Thymus (tissue), 14 donors: ENCODE measurements at places on chromosomes 4 and X. TPM values are rescaled to one million over a fixed set of nuclear protein-coding genes. Genes with fewer than 3 reads are reported as not detected.

The MCF2 gene
- 0.33 TPM for total RNA-seq

The MAGEC2 gene
- not detected for total RNA-seq

The GK gene
- 6.2 TPM for total RNA-seq

The PDLIM3 gene
- 8.6 TPM for total RNA-seq

The RHOXF1 gene
- total RNA-seq = 0.42 TPM

The TLR10 gene
- 8.9 TPM for total RNA-seq

The ADH7 gene
- not detected for total RNA-seq

The RNF175 gene
- 0.19 TPM for total RNA-seq

The MAGEA10 gene
- not detected for total RNA-seq

The ZAR1 gene
- total RNA-seq = not detected

The FGB gene
- total RNA-seq = 1.1 TPM

- no peak overlapping the region for H3K4me3 ChIP-seq
- H3K4me1 ChIP-seq = no peaks in the 10 kb centered on the region
- H3K36me3 ChIP-seq = no peaks in the 10 kb centered on the region
- no peaks in the 10 kb centered on the region for H3K27me3 ChIP-seq
- H3K27ac ChIP-seq = no peak overlapping the region
Observed at GRCh38 chr4:109332926-109333464, 30.5 kb upstream of the COL25A1 start.

DNA sequence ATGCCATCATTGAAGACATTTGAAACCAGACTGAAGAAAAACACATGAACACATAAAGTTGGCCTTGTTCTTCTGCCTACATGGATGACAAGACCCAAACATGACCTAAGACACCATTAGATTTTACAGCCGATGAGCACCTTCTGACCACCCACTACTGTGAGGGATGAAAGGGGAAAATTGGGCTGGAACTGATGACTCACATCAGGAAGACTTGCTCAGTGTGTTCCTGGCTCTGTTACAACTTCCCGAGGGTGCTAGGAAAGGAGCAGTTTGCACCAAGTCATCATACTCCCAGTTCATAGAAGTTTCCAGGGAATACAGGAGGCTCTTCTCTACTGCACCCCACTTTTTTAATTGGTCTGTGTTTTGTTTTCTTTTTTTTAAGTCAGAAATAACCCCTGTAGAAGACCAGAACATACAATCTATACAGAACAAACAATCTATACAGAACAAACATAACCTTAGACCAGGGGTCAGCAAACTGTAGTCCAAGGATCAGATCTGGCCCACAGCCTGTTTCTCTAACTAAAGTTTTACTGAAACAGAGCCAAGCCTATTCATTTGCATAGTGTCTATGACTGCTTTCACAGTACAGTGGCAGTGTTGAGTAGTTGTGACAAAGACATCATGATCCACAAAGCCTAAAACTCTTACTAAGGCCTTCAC, 25.3 kb downstream of the BTC start:
- H3K4me1 ChIP-seq = no peaks in the 10 kb centered on the region
- H3K36me3 ChIP-seq = no peaks in the 10 kb centered on the region
- no peaks in the 10 kb centered on the region for H3K27me3 ChIP-seq

DNA sequence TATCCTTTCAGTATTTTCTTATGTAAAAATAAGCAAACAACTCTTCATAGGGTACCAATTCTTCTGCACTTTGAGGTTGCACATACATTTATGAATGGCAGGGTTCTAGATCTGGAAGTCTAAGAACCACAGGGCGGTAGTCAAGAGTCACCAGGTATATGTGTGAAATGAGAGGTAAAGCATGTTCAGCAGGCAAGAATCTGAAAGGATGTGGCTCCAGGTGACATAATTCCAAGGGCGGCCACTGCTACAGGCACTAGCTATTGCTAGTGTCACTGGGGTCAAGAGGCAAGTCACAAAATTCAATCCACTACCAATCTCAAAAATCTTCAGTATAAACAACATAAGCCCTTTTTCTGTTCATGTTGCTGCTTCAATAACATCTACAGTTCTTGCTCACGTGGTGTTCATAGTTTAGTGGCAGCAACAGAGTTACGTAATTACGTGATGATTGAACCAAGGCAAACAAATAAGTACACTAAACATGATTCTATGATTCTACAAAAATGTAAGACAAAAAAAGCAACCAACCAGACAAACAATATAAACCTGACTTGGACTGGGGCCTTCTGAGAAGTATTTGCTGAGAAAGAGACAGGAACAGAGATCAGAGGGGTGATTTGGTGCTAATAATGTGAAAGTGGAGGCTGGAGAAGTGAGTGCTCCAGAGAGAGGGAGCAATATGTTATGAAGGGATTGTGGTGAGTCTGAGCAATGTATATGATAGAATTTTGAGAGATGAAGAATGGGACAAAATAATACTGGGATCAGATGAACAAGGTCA, 101.7 kb downstream of the NAA11 start:
- no peak overlapping the region for H3K27ac ChIP-seq
- no peaks in the 10 kb centered on the region for H3K36me3 ChIP-seq
- DNase-seq = no peak
- no peaks in the 10 kb centered on the region for H3K27me3 ChIP-seq
- no peak overlapping the region for H3K4me3 ChIP-seq

DNA sequence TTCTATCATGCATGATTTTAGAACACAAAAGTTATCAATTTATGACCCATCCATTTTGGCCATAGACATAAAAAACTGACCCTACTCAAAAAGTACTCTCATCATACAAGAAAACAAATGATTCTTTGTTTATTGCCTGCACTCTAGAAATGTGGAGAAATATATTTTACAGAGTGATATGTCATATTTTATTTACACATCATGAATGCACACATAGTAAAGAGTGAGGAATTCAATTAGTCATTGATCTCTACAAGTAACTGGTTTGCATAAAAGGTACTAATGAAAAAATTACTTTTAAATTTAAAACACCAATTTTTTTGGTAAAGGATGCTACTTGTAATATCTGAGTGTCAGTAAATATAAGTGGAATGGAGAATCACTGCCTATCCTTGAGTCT, 242.5 kb upstream of the FAT4 start:
- H3K27me3 ChIP-seq = no peaks in the 10 kb centered on the region
- no peak overlapping the region for H3K27ac ChIP-seq
- no peaks in the 10 kb centered on the region for H3K36me3 ChIP-seq
- H3K4me1 ChIP-seq = no peaks in the 10 kb centered on the region
- H3K4me3 ChIP-seq = no peak overlapping the region
- DNase-seq = no peak

DNA sequence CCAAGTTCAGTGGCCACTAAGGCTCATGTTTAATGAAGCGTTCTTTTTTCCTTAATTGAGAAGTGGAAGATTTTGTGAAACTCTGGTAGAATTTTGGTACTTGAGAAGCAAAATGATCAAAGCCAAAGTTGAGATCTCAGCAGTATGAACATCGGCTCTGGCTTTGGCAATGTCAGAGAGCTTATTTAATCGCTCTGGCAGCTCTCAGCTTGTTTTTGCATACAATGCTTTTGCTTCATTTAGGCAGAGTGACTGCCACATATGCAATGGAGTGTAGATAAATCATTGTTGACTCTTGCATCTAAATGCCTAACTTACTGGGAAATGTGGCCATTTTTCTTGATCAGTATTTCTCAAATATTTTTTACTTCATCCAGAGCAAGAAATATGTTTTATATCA, 135.7 kb downstream of the AASDH start:
- H3K27ac ChIP-seq = no peak overlapping the region
- H3K4me3 ChIP-seq = no peak overlapping the region
- H3K36me3 ChIP-seq = no peaks in the 10 kb centered on the region

- no peak for DNase-seq
- no peak overlapping the region for H3K4me3 ChIP-seq
- H3K4me1 ChIP-seq = peaks cover 14% of the 10 kb centered on the region
Observed at GRCh38 chr4:8120501-8120900, 38.1 kb downstream of the ABLIM2 start.

GRCh38 chrX:154991039-154991438, 31.5 kb downstream of the F8 start:
- no peaks in the 10 kb centered on the region for H3K27me3 ChIP-seq
- DNase-seq = no peak
- H3K36me3 ChIP-seq = no peaks in the 10 kb centered on the region
- no peak overlapping the region for H3K27ac ChIP-seq
- no peaks in the 10 kb centered on the region for H3K4me1 ChIP-seq

DNA sequence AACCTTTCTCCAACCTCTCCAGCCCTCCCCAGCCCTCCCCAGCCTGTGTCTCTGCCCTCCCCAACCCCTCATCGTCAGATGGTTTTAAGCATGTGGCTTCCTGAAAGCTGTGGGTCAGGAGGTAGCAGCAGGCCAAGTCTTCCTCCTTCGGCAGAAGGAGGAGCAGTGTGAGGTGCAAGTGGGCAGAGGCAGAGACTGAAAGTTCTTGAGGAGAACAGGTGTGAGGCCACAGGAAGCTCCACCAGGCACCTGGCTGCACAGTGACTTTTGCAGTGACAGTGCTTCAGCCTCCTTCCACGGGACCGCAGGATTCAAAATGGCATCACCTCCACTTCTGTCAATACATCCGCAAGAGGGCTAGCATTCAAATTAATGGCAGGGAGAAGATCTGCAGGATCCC, 203.9 kb upstream of the LEF1 start:
- no peaks in the 10 kb centered on the region for H3K27me3 ChIP-seq
- H3K4me1 ChIP-seq = peaks cover 34% of the 10 kb centered on the region
- no peak overlapping the region for H3K4me3 ChIP-seq
- H3K36me3 ChIP-seq = no peaks in the 10 kb centered on the region
- H3K27ac ChIP-seq = peak overlapping the region; percentile 80
- peak; percentile 77 for DNase-seq

DNA sequence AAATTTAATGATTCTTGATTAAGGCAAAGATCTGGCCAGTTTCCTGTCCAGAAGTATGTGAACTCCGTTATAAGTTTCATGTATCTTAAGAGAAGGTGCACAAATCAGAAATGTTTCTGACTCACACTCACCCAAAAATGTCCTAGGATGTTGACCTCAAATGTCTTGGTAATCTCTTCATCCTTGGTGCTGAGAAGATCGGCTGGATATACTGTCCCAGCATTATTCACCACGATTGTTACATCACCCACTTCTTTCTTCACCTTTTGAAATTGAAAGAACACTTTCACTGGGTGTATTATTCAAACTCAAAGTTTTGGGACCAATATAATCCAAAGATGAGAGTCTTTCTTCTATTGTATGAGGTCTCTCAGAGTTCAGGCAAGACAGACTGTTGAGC, 5.7 kb downstream of the HSD17B13 start:
- no peaks in the 10 kb centered on the region for H3K4me1 ChIP-seq
- no peak overlapping the region for H3K4me3 ChIP-seq
- no peaks in the 10 kb centered on the region for H3K27me3 ChIP-seq
- no peak for DNase-seq
- H3K36me3 ChIP-seq = no peaks in the 10 kb centered on the region

- no peaks in the 10 kb centered on the region for H3K36me3 ChIP-seq
- peak overlapping the region; percentile 63 for H3K27ac ChIP-seq
- peak; percentile 45 for DNase-seq
- H3K27me3 ChIP-seq = peaks cover 7% of the 10 kb centered on the region
- H3K4me3 ChIP-seq = no peak overlapping the region
- H3K4me1 ChIP-seq = peaks cover 77% of the 10 kb centered on the region
Observed at GRCh38 chr4:8192748-8193738, 6.0 kb upstream of the SH3TC1 start.

DNA sequence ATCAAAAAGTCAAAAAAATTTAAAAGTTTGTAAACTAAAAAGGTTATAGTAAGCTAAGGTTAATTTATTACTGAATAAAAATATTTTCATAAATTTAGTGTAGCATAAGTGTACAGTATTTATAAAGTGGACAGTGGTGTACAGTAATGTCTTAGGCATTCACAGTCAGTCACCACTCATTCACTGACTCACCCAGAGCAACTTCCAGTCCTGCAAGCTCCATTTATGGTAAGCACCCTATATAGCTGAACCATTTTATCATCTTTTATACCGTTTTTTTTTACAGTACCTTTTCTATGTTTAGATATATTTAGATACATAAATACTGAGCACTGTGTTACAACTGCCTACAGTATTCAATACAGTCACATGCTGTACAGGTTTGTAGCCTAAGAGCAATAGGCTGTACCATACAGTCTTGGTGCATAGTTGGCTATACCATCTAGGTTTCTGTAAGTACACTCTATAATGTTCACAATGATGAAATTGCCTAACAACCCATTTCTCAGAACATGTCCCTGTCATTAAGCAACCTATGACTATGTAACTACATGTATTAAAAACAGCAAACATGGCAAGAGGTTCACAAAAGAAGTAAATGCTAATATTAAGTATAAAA, 18.6 kb downstream of the ACSL4 start:
- H3K27me3 ChIP-seq = no peaks in the 10 kb centered on the region
- no peak overlapping the region for H3K27ac ChIP-seq
- H3K4me1 ChIP-seq = no peaks in the 10 kb centered on the region
- H3K4me3 ChIP-seq = no peak overlapping the region
- H3K36me3 ChIP-seq = no peaks in the 10 kb centered on the region
- no peak for DNase-seq

- H3K4me1 ChIP-seq = no peaks in the 10 kb centered on the region
- DNase-seq = no peak
- H3K27me3 ChIP-seq = no peaks in the 10 kb centered on the region
- H3K4me3 ChIP-seq = no peak overlapping the region
- no peak overlapping the region for H3K27ac ChIP-seq
Observed at GRCh38 chrX:27775984-27776383, 31.8 kb upstream of the MAGEB10 start.

DNA sequence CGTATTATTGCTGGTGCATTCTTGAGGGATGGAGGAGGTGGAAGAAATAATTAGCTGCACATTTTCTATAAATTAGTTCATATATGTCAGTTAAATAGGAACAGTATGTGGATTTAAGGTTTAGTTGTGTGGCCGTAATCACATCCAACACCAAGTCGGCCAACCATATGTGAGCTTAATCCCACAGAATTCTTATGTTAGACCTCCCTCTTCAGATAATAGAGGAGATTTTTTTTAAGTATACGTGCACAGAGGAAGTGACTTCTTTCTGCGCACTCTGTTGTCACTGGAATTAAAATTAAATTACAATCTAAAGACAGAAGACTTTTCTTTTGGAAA, 2.1 kb downstream of the SEPTIN11 start:
- DNase-seq = no peak
- H3K36me3 ChIP-seq = no peaks in the 10 kb centered on the region
- H3K27ac ChIP-seq = no peak overlapping the region
- H3K4me1 ChIP-seq = peaks cover 24% of the 10 kb centered on the region
- peaks cover 3% of the 10 kb centered on the region for H3K27me3 ChIP-seq

- H3K4me1 ChIP-seq = no peaks in the 10 kb centered on the region
- no peak overlapping the region for H3K4me3 ChIP-seq
- H3K27ac ChIP-seq = no peak overlapping the region
- H3K36me3 ChIP-seq = no peaks in the 10 kb centered on the region
- H3K27me3 ChIP-seq = no peaks in the 10 kb centered on the region
Observed at GRCh38 chr4:20612313-20612712, 87.9 kb upstream of the PACRGL start.

DNA sequence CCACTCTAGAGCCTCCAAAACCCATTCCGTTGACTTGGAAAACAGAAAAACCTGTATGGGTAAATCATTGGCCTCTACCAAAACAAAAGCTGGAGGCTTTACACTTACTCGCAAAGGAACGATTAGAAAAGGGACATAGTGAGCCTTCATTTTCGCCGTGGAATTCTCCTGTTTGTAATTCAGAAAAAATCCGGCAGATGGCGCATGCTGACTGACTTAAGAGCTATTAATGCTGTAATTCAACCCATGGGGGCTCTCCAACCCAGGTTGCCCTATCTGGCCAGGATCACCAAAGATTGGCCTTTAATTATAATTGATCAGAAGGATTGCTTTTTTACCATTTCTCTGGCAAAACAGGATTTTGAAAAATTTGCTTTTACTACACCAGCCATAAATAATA, 60.8 kb downstream of the ZNF732 start:
- no peaks in the 10 kb centered on the region for H3K4me1 ChIP-seq
- no peak overlapping the region for H3K4me3 ChIP-seq
- no peaks in the 10 kb centered on the region for H3K36me3 ChIP-seq
- H3K27ac ChIP-seq = no peak overlapping the region

GRCh38 chrX:12954981-12955380, 19.9 kb upstream of the TMSB4X start:
- DNase-seq = no peak
- H3K4me1 ChIP-seq = peaks cover 82% of the 10 kb centered on the region
- no peak overlapping the region for H3K4me3 ChIP-seq
- H3K27me3 ChIP-seq = no peaks in the 10 kb centered on the region
